Kidney epithelial cell (primary cell): ENCODE measurements at places on chromosomes 1 and 21.

DNA sequence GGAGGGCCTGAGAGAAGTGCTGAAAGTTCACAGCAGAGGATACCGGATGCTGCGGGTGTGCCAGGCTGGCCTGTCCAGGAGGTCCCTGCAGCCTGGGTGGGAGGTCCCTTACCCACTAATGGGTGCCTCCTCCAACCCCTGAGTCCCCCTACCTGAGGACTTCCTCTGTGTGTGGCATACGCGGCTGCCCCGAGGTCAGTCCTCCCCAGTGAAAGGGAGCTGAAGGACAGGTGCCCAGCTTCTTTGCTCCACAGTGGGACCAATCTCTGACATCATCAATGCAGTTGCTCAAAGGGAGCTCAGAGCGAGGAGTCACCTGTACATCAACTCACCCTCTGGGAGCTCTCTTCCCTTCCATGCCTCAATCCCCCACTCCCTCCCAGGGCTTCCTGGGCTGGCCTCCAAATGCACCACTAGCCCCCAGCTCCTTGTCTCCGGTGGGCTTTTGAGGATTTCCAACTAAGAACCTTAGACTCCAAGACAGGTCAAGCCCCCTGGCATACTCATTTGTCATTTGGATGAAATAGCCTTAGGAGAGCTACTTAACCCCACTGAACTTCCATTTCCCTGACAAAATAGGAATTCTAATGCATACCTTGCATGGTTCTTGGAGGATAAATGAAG, 53.9 kb downstream of the PDE9A start:
- DNase-seq = no peak

GRCh38 chr1:34746101-34746500, 8.7 kb upstream of the GJB5 start:
- no peak for DNase-seq

GRCh38 chr1:68633141-68633919, 136.4 kb upstream of the DEPDC1 start:
- DNase-seq = no peak

GRCh38 chr1:34898330-34898761, 31.1 kb downstream of the DLGAP3 start:
- DNase-seq = no peak

- no peak for DNase-seq
These were observed 78.5 kb downstream of the ITPKB start for GRCh38 chr1:226660410-226661182.
